Posterior cingulate gyrus (tissue), 11 donors: ENCODE measurements at places on chromosomes 7 and 10.
A peak's percentile ranks its signal among the peaks of the same experiment; 100 is the strongest.

- no peak for DNase-seq
Measured at GRCh38 chr10:29714096-29714874, 79.5 kb upstream of the SVIL start.

DNA sequence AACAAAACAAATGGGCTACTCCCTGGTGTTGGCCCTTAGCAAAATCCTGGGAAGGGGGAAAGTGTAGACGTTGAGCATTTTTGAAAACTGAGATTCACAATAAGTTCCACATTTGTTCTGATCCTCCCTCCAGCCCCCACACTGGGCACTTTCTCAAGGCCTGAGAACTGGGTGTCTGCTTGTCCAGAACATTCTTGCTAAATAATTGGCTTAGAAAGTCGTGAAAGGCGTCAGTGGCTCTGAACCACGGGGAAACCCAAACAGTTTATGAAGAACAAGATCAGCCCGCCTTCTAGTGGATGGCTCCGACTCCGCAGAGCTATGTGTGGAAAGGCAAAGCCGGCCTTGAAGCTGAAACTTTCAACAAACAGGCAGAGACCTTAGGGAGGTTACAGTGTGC is 370.1 kb downstream of the PRPF18 start:
- no peak for DNase-seq

DNA sequence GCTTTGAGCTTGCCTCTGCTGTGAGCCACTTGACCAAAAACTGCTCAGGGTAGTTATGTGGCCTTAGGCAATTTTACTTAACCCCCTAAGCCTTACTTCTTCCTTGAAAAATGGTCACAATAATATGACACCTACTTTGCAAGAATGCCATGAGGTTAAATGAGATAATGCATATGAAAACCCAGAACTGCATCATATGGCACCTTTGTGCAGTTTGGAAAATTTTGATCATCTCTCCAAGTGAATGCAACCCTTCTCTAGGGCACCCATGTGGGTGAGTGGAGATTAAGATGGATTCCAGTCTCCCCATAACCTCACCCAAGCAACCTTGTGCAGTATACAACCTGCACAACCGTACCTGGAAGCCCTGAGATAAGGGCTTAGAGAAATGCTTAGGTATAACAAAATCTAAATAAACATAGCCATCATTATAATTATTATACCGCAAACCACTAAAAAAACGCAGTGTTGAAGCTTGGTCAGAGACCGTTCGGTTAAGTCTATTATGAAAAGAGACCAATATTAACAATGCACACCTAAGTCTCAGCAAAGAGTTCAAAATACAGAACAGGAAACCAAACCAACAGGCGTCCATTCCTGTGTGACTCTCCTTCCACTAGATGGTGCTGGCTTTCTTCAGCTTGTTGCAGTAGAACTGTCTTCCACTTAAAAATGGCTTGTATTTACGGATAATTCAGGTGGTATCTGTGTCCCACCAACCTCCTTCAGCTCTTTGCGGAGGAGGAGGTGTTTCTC is 21.0 kb upstream of the ASB15 start:
- DNase-seq = no peak

DNA sequence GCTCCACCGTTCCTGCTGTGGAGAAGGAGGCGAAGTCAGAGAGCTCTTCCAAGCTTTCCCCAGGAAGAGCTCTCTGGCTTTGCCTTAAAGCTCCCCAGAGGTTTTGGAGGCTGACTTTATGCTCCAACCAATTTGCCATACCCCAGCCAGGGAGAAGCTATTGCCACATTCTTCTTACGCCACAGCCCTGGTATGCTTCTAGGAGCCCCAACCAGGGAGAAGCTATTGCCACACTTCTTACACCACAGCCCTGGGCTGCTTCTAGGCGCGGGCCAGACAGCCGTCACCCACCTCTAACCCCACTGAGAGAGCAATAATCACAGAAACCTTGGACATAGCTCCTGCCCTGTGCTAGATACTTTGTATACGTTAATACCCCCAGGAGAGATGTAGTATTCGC is 951 bp downstream of the ELOVL3 start:
- DNase-seq = no peak

DNA sequence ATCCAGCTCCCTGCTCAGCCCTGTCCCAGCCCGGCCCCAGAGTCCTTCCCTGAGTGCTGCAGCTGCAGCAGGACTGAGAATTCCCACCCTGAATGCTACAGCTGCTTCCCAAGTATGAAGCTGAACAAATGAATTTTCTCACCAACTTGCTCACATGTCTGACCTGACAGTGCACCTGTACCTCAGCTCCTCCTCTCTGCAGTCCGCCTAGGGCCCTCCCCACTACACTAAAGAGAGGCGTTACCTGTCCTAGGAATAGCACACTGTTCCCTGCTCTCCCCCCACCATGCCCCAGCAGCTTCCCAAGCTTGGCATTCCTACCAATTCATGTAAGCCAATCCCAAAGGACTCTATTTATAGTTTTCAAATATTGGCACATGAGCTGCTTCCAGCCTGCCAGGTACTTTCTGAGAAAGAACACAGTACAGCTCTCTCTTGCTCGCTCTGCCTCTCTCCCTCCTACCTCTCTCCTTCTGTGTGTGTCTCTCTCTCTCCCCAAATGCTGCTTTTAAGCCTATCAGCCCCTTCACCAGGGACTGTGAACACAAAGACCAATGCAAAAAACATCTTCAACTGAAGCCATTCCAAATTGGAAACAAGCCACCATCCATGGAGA is 400.1 kb downstream of the TNS3 start:
- DNase-seq = no peak

GRCh38 chr10:58587676-58588075 is 75.0 kb downstream of the BICC1 start:
- no peak for DNase-seq

DNA sequence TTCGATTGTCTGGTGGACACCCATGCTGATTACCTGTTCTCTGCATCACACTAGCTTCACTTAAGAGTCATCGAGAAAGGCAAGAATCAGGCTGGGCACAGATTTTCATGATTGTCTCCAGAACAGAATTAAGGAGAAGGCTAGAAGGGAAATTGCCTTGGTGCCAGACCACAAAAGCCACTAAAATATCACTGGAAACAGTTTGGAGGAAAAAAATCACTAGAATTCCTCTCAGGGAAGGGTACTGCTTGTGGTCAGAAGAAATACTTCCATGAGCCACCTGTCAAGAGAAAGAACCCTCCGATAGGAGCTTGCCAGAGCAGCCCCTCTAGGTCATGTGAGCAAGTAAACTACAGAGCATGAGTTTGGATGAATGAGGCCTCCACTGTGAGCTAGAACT is 269.3 kb upstream of the TEX47 start:
- no peak for DNase-seq

DNA sequence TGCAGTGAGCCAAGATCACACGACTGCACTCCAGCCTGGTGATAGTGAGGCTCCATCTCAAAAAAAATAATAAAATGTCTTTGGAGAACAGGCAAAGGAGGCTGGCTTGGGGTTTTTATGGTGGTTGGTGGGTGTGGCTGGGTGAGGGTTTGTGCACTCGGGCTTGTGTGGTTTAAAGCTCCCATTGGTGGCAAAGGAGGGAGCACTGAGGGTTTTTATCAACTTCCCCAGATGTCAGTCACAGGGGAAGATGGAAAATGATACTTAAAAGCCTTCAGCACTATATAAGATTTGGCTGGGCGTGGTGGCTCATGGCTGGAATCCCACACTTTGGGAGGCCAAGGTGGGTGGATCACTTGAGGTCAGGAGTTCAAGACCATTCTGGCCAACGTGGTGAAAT is 16.3 kb upstream of the RNF216 start:
- no peak for DNase-seq

- no peak for DNase-seq
Measured at GRCh38 chr7:16299853-16300252, 121.5 kb downstream of the CRPPA start.

DNA sequence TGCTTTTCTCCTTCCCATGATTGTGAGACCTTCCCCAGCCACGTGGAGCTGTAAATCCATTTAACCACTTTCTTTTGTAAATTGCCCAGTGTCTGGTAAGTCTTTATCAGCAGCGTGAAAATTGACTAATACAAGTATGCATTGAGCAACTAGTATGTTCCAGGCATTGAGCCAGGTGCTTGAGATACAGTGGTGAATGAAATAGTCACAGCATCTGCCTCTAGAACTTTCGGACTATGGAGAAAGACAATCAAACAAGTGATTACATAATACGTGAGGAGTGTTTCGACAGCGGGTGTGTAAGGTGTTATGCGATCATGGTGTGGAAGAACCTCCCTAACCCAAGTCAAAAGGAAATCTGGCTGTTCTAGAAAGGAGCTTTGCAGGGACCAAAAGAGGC is 21.6 kb upstream of the NUP205 start:
- no peak for DNase-seq

GRCh38 chr7:12025246-12025645 is 185.8 kb upstream of the TMEM106B start:
- DNase-seq = no peak

- no peak for DNase-seq
Measured at GRCh38 chr10:51028420-51028819, 45.9 kb upstream of the PRKG1 start.

DNA sequence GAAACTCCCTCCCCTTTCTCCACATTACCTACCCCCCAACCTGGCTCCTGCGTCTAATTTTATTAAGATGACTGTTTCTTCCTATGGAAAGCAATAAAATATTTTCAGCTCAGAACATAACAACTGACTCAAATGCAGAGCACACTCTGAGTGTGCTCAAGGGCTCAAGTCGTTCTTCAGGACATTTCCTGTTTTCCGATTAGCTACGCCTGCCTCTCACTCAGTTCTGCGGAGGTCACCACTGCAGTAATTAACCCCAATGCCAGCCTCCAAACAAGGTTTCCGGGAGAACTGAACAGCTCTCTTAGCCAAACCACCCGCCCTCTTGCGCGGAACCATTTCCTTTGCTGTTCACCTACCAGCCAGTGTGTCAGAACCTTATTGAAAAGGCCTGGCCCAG is 19.3 kb downstream of the MYOF start:
- no peak for DNase-seq

DNA sequence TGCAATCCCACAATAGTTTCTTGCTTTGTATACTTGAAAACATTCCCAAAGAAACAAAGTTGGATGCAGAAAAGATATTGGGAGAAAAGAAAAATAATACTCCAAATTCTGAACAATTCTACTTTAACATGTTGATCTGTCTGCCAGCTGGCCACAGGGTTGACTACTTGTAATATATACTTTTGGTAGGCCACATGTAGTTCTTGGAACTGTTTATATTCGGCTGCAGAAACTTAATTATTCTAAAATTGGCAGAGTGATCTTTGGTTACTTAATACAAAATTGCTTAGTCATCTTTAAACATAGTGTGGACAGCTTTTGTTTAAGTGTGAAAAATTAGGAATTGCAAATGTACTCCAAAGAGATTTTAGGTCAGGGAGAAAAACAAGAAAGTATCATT is 76.0 kb downstream of the CALD1 start:
- no peak for DNase-seq

- DNase-seq = no peak
Measured at GRCh38 chr10:97991871-97992270, 38.5 kb downstream of the CRTAC1 start.

DNA sequence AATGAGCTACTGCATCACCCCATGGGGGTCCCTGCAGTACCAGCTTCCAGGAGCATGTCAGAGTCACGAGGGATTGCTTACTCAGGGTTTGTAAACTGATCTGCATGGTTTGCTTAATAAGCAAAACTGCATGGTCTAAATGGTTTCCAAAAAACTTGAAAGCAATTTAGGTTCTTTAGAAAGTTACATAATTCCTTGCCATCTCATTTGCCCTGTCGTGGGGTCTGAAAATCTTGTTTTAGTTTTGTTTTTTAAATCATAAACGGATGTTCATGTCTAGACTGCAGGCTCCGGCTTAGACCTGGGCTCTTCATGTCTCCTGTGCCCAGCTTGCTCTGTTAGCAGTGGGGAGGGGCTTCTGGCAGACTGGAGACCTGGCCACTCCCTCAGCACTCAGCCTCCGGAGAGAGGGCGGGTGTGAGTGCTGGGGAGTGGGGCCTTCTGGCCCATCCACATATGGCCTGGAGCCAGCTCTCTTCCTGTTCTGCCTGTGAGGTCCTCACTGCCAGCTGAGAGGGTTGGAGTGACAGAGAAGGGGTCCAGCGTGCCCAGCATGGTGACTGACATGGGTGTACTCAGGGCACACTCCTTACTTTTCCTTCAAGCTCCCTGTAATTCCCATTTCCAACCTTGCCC is 17.5 kb downstream of the PRF1 start:
- DNase-seq = peak; percentile 62

DNA sequence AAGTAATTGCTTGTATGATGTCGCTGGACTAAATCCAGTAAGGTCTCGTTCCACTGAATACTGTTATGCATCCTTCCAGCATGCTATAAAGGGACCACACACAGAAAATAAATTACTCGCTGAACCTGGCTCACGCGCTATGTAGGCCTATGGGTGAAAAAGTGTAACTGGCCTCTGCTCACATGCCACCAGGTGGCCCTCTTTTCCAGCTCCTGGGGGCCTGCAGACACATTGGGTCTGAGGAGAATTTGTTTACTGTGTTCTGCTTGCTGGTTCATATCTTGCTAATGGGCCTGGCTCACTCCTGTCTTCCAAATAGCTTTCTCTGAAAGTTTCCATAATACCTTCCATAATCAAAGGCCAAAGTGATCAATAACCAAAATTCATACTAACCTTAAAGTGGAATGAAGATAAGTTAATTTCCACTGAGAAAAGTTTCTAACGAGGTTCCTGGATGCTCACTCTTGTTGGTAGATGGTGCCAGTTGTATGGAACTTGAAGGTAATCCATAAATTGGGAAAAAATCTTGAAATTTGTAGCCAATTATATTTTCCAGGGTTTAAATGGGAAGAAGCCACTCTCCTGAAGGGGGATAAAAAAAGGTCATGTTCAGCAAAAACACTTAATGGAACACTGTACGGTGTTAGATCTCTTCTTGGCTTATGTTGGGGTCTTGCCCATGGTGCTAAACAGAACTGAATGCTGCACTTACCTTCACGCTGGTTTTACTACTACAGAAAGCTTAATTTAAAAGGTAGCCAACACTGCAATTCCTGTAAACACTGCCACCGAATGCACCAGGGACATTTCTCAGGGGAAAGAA is 27.0 kb upstream of the ZPBP start:
- DNase-seq = no peak

- DNase-seq = no peak
Measured at GRCh38 chr10:70828923-70829322, 13.2 kb downstream of the SGPL1 start.

DNA sequence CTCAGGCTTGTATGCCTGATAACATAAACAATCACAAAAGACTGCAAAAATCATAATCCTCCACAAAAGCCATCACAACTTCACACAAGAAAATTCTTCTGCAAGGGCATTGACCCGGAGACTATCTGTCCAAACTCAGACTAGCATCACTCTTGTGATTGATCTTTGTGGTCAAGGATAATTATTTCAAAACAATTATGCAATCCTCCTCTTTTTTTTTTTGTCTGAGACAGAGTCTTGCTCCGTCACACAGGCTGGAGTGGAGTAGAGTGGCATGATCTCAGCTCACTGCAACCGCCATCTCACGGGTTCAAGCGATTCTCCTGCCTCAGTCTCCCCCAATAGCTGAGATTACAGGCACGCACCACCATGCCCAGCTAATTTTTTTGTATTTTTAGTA is 22.2 kb downstream of the CDNF start:
- DNase-seq = no peak
